Activated CD4-positive, alpha-beta T cell treated with anti-CD3 and anti-CD28 coated beads for 1 hour (primary cell): ENCODE measurements at places on chromosomes 4 and X.

GRCh38 chr4:105620640-105621323, 68.4 kb downstream of the ARHGEF38 start:
- DNase-seq: no peak

DNA sequence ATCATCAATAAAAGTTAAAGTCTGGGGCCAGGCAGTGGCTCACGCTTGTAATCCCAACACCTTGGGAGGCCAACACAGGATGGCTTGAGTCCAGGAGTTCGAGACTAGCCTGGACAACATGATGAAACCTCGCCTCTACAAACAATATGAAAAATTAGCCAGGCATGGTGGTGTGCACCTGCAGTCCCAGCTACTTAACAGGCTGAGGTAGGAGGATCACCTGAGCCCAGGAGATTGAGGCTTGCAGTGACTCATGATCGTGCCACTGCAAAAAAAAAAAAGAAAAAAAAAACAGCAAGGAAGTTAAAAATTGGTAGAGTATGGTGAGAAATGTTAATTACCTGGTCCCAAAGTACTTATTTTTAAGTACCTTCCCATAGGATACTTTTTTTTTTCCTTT, 27.5 kb downstream of the FBXW7 start:
- no peak for DNase-seq

DNA sequence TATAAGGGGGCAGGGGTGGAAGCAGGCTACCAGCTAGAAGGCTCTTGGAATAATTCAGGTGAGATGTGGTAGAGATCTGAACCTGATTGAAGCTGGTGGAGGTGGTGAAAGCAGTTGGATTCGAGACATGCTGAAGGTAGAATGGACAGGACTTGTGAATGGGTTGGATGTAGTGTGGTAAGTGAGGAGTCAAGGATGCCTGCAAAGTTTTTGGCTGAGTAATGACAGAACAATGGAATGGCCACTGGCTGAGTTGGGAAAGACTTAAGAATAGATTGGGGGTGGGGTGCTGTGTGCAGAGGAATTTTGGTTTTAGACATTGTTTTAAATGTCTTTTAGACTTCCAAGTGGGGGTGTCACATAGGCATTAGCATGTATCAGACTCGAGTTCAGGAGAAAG, 33.5 kb downstream of the HPF1 start:
- DNase-seq: no peak

DNA sequence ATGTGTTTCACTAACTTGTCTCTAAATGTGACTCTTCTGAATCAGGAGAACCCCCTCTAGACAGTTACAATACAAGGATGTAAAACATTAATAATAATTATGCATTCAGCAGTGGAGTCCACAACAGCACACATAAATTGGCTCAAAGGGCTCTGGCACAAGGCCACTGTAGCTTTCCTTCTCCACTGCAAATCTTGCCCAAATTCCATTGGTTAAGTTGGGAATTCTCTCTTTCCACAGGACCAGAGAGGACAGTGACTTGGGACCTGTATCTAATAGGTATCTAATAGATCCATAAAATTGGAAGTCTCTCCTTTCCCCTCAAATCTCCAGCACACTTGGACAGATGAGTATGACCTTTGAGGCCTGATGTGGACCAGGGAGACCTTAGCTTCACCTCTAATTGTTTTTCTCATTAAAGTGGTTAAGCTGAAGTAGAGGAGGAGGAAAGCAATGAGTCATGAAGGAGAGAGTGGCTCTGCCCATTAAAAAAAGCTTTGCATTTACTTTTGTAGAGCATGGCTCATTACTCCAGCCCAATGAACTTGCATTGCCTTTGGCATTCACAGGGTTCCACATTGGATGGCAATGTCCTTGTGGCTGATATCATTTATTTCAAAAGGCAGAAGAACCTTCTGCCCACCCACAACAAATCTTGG, 72.3 kb upstream of the SH3RF1 start:
- no peak for DNase-seq

DNA sequence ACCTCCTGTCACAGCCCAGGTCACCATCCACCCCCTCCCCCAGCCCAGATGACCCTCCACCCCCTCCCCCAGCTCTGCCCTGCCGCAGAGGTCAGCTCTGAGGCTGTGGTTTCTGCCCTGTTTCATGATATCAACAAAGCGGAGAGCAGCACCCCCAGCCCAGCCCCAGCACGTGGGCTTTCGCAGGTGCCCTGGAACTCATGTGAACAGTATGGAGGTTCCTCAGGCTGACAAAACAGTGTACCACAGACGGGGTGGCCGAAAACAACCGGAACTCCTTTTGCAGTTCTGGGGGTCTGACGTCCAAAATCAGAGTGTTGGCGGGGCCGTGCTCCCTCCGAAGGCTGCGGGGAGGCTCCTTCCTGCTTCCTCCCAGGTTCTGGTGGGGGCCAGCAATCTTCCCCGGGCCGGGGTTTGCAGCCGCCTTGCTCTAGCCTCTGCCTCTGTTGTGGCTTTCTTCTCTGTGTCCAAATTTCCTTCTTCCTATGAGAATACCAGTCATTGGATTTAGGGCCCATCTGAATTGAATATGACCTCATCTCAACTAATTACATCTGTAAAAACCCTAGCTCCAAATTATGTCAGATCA, 7.9 kb upstream of the PSAPL1 start:
- no peak for DNase-seq

DNA sequence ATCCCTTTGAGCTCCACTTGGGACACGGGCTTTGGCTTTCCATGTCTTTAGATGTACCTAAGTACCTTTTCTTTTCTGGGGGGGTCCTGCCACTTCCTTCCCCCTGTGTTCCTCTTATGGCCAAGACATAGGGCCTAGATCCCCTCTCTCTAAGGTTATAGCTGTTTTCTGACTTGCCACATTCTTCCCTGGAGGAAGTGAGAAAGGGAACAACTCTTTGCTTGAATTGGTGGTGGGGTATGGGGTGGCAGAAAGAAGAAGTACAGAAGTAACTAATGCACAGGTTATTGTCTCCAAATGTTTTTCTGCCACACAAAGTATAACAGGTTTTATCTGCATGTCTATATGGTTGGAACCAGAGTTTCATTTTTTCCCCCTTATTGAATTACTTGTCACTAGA, 29.7 kb upstream of the DIPK2B start:
- no peak for DNase-seq

DNA sequence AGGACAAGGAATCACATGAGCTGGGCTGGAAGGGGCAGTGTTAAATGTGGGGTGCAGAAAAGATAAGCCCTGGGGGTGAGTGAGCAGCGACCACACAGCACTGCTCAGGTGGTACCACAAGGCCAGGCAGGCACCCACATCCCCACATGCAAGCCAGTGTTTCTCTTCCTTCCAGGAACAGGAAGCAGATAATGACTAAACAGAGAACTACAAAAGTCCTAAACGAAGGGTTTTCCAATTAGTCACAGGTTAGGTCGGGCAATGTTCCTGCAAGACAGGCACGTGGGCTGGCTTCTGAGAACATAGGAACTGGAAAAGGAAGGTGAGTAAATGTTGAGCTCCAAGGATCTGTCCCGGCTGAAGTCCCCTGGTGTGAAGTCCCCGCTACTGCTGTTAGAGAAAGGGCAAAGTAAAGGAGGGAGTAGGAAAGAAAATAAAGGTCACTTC, 19.5 kb downstream of the RELL1 start:
- no peak for DNase-seq

GRCh38 chr4:19531906-19532848, 719.5 kb upstream of the SLIT2 start:
- no peak for DNase-seq

DNA sequence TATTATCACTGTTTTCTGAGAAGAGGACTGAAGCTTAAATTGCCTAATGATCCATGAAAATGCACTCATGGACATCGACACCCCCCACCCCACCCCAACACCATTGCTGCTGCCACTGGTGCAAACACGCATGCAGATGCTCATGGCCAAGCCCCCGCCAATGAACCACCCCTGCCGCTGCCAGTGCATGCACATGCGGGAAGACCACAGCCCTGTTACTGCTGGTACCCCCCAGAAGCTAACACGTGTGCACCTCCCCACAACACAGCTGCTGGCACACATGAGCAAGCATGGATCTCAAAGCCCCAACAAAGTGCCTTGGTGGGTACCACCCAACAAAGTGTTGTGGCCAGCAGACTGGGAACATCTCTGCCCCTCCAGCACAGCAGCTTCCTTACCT, 594.1 kb upstream of the FAT1 start:
- DNase-seq: no peak

DNA sequence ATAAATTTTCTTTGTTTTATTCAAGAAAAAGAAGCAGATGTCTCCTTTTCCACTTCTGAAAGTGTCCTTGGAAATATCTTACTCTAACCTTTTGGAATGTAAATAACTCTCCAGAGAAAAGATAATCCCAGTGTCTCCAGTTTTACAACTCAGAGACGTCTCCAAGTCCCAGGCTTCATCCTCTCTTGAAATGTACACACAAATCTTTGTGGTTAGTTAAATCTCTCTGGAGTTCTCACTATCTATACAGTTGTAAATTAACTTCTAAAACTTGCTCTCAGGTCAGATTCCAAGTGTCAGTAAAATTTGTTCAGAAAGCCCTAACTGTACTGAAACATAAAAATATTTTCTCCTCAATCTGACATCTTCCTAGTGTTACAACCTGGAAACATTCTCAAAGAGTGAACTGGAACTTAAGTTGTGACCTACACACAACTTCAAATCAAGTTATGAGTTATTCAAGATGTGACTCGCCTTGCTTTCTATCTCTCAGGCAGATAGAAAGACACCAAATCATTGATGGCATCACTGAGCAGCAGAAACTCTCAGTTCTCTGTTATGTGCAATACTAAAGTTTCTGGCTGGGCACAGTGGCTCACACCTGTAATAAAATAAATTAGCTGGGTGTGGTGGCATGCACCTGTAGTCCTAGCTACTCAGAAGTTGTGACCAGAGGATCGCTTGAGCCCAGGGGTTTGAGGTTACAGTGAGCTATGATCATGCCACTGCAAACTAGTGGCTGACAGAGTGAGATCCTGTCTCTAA, 284.2 kb downstream of the RCHY1 start:
- no peak for DNase-seq

- DNase-seq: no peak
Observed at GRCh38 chr4:12359420-12359819, 930.7 kb upstream of the HS3ST1 start.

DNA sequence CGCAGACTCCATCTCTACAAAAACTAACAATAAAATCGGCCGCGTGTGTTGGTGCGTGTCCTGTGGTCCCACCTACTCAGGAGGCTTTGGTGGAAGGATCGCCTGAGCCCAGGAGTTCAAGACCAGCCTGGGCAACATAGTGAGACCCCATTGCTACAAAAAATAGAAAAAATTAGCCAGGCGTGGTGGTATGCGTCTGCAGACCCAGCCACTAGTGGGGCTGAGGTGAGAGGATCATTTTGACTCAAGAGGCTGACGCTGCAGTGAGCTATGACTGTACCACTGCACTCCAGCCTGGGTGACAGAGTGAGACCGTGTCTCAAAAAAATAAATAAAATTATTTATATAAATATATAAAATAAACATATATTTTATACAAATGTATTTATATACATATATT, 22.3 kb downstream of the ASMTL start:
- DNase-seq: no peak

- DNase-seq: no peak
Observed at GRCh38 chrX:46251755-46252154, 293.5 kb downstream of the ZNF674 start.

GRCh38 chr4:168319486-168320019, 1.0 kb upstream of the DDX60 start:
- no peak for DNase-seq

DNA sequence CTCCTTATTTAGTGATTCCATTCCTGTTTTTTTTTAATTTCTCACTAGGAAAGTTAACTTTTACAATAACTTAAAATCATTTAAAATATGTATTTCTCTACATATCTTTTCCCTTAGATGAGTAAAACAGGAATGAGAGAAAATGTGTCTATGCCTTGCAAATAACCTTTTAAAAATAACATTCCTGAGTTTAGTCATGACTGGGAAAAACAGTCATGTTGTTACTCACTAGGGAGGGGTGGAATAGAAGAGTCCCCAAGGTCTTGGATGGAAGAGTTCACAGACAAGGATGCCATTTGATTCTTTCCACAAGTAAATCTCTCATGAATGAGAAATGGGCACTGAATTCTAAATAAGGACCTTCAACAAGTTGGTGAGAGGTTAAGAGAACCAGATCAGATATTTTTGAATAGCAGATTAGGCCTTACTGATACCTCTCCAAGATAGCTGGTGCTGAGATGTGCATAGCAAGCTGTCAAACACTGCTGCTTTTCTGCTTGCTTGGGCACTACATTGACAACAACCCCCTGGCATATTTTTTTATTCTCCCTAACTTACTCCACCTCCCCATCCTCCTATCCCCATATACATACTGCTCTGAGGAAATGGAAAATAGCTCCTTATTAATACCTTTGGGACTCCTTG, 25.1 kb downstream of the UGDH start:
- no peak for DNase-seq

GRCh38 chr4:144709159-144709558, 63.2 kb downstream of the HHIP start:
- no peak for DNase-seq

GRCh38 chr4:118968005-118968404, 79.4 kb downstream of the SYNPO2 start:
- no peak for DNase-seq

DNA sequence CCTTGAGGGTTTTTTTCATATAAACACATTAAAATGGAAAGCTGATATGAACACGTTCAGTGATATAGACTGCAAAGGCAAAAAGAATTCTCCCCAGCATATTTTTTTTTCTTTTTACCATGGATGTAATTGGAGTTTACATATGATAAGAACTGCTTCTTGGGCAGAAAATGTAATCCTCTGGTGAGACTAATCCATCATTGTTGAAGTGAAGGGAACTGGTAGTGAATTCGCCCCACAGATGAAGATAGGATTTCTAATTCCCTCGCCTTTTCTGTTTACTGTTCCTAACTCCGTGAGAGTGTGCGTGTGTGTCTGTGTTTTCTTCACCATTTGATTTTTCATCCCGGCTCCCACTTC, 88.9 kb downstream of the GPR143 start:
- DNase-seq: no peak

DNA sequence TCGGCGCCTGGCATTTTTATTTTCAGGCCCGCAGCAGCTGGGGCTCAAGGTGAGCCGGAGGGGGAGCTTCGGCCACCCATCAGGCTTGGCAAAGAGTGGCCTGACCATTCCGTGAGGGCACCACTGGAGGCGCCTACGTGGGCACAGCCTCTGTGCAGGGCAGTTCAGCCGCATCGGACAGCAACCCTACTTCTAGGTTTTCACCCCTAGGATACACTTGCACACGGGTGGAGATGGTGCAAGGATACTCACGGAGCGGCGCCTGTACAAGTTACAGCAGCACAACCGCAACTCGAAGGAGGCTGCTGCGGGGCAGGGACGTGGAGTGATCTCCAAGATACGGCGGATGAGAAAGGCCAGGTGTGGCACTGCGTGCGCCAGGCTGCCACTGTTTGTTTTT, 10.8 kb downstream of the HCFC1 start:
- no peak for DNase-seq

DNA sequence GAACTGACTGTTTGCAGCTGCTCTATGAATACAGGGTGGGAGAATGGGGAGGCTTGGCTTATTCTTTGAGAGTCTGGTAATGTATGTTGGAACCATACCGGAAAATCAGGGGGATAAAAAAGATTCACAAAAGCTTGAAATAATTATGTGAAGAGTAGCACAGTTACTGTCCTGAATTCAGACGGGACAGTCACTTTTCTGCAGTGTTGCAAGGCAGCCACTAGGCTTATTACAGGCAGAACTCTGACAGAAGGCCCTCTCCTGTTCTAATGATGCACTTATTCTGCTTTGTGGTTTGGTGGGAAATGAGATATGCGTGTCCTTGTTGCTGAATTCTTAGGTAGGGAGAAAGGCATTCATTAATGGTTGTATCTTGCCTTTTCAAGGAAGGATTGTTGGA, 37.2 kb downstream of the GUCY1B1 start:
- DNase-seq: no peak

GRCh38 chr4:164606478-164606877, 147.5 kb upstream of the SMIM31 start:
- no peak for DNase-seq
